ENCODE measurements at places on chromosomes 2 and 18.
A peak's percentile ranks its signal among the peaks of the same experiment; 100 is the strongest.

- no peak for DNase-seq
These were observed 479 bp downstream of the GPATCH11 start for GRCh38 chr2:37084797-37085196.

DNA sequence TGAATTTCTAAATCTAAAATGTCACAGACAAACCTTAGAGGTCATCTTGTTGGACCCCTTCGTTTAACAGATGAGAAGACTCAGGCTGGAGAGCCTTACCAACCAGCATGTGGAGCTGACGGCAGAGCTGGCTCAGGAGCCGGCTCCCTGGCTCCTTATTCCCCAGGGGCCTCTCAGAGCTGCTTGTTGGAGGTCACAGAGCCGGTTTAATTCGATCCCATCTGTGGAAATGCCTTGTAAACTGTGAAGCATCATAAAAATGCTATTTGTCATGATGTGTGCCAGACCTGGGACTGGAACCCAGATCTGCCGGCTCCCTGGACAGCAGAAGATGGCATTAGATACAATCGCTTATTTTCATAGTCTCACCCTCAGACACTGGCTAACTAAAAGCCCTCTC, 8.2 kb upstream of the CIB4 start:
- DNase-seq, result no peak

GRCh38 chr2:97966545-97967215, 29.1 kb downstream of the TMEM131 start:
- no peak for DNase-seq

DNA sequence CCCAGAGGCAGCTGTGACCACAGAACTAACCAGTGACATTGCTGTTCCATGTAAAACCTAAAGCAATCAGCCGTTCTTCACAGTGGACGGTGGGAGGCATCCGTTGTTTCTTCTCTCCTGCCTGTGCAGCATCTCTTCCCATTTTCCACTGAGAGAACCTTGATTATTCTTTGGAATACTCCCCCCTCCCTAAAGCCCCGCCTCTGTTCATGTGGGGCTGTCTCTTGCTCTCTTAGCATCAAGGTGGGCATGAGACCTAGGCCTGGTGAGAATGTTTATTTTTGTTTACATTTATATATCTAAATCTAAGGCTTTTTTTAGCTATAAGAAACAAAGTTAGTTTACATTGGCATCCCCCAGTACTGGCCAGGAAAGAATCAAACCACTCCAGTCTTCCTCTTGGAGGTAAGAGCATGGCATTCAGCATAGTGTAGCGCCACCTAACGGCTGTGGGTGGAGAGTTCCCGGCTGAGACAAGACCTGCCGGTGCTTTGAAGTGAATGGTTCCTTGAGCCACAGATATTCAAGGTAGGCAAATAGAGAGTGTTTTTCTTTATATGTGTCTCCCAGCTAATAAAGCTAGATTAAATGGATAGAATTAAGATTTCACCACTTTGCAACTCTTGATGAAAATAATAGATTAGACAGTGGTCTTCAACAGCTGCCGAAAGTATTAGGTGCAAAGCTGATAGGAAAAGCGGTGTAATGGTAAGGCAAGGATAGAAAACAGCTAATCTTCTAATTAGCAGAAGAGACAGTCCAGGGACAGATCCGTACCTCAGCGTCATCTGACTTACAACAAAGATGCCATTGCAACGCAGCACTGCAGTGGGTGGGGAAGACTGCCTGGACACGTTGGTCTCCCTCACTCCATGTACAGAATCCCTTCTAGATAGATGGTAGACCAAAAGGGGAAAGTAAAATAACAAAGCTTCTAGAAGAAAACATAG, 219.6 kb upstream of the RAB12 start:
- peak; percentile 79 for DNase-seq

GRCh38 chr2:239762106-239762505, 263.0 kb downstream of the NDUFA10 start:
- DNase-seq, result no peak

- no peak for DNase-seq
These were observed 705.4 kb downstream of the METTL4 start for GRCh38 chr18:1865869-1866268.

- DNase-seq, result no peak
These were observed 134.4 kb downstream of the TGIF1 start for GRCh38 chr18:3584266-3584861.

GRCh38 chr18:65592435-65592834, 158.4 kb upstream of the CDH7 start:
- no peak for DNase-seq

DNA sequence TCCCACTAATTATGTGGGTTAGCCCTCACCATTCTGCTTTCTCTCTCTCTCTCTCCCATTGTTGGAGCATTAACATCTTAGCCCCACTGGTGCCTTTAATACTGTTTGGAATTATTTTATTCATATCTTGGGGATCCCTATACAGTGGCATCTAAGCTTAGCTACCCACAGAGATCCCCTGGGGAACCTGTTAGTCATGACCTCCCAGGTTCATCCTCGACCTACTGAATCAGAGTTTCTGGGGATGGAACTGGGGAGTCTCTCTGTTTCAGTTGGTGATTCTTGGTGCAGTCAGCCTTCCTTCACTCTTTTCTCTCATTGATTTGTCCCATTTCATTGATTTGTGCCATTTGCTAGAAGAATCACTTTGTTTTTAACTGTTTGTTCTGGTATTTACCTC, 137.3 kb downstream of the PLCL1 start:
- DNase-seq, result no peak

DNA sequence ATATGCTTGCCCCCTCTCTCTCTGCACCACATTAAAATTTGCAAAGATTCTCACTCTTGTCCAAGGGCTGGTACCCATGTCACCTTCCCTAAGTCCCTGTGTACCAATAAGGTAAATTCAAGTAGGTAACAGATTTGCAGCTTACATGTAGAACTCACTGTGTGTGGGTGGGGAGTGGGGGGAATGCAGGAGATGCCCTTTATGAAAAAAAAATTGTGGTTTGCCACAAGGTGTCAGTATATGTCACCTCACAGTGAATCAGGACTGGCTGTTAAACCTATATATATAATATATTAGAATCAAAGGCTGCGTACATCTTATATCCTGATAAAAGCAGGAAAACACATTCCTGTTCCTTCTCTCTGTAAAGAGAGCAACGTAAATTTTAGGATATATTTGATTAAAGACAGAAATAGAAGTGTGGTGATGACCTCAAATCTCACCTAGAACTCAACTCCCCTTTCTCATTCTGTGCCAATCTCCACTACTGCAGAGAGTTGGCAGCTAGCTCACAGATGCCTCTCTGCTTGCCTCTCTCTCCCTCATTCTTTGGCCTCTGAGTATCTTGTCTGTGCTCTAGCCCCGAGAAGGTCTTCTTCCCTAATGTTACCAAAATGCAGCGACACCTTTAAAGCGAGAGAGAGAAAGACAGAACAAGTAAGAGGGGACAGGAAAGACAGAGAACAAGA, 536 bp downstream of the XDH start:
- no peak for DNase-seq

GRCh38 chr2:23092831-23093230, 292.1 kb upstream of the KLHL29 start:
- peak; percentile 24 for DNase-seq

DNA sequence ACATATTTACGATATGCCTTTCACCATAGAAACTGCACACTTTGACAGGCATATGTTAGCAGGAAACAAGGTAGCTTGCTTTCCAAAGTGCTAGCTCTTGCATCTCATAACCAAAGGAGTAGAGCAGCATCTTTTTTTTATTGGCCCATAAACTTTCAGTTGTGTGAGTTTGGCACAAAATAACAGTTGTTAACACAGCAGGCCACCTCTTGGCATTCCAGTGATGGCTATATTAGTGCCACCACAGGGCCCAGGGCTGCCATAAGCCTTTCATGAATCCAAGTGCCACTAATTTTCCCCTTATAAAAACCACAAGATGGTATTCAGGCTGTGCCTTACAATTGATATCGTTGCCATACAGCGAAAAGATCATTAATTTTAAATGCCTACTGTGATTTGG, 40.3 kb upstream of the KLF7 start:
- no peak for DNase-seq

DNA sequence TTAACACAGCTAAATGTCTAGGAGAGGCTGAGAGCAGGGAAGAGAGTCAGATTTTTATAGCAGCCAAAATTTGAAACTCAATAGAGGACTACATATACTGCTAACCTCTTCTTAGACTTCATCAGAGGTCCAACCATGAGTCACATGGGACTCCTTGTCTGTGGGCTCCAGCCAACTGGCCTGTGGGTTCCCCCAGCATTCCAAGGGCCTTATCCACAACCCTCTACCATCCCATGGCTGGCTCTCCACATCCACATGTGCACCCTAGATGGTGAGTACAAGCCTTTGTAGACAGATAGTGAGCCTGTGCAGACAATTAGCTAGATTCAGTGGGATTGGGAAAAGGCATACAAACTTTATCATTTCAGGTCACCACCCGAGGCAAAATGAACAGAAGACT, 901.9 kb upstream of the ZEB2 start:
- DNase-seq, result no peak

GRCh38 chr2:230312638-230313037, 14.4 kb upstream of the SP140L start:
- DNase-seq, result no peak

DNA sequence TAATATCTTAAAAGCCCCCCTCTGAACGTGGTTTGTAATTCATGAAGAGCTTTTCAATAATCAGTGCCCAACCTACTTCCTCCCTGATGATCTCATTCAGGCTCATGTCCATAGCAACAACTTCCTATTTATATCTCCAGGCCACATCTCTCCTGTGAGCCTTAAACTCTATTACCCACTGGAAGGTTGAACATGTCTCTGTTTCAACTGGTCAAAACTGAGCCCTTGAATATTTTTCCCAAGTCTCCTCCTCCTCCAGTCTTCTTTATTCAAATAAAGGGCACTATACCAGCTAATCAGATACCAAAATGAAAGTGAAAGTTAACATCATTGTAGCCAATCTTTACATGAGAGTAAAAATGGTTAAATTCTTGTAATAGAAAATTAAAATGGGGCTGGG, 63.7 kb upstream of the ITGA4 start:
- DNase-seq, result no peak

DNA sequence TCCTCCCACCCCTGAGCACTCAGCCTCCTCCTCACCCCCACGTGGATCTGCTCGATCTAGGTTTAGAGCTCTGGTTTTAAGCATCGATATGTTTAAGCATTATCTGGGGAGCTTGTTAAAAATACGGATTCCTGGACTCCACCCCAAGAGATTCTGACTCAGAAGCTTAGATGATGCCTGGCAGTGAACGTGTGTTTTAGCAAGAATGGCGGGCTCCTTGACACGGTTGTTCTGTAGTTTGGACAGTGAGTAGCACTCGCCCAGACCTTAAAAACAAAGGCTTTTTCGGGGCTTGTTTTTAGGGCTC, 47.3 kb downstream of the LDLRAD4 start:
- no peak for DNase-seq

GRCh38 chr2:38125007-38125406, 49.1 kb upstream of the CYP1B1 start:
- DNase-seq, result no peak

DNA sequence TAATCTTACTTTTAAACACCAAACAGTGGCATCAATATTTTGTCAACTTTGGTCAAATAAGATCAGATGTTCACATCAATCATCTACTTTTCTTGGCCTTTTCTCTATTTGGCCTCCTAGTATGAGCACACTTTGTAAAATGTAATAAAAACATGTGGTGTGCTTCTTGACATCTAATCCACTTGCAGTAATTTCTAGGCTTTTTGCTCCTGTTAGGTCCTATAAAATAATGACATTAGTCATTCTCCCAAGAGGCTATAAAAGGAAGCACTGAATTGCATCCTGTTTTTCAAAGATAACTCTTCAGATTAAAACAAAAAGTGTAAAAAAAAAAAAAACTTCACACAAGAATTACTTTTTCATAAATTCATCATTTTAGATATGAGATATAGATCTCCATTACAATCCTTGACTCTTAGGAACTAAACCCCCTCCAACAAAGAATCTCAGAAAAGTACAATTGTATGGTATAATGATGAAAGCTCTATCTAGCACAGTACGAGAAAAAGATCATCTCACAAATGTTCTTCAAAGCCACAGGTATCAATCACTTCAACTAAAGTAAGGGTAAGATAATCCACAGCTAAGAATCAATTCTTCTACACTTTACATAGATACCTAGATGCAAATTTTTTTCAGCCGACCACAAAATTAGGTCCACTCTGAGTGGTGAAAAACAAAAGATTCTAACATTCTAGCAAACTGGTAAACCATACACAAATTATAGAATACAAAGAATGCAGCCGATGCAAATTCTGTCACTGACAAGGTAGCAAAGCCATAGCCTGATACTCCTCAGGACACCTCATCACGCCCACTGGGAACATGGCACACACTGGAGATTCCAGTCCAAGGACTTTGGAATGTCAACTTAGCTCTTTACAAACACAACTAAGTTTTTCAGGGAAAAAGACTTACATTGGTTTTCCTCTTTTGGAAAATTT, 2.7 kb downstream of the BCL2 start:
- DNase-seq, result no peak

GRCh38 chr2:45330637-45331409, 280.2 kb downstream of the SRBD1 start:
- no peak for DNase-seq

DNA sequence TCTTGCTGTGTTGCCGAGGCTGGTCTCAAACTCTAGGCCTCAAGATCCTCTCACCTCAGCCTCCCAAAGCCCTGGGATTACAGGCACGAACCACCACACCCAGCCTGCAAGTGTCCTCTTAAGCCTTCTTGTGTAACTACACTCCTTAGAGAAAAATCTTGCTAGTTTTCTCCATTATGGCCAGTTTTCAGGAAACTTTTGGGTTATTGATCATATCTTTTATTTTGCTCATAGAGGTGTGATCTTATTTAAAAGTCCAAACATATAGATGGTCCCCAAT, 2.4 kb downstream of the SOCS6 start:
- no peak for DNase-seq

DNA sequence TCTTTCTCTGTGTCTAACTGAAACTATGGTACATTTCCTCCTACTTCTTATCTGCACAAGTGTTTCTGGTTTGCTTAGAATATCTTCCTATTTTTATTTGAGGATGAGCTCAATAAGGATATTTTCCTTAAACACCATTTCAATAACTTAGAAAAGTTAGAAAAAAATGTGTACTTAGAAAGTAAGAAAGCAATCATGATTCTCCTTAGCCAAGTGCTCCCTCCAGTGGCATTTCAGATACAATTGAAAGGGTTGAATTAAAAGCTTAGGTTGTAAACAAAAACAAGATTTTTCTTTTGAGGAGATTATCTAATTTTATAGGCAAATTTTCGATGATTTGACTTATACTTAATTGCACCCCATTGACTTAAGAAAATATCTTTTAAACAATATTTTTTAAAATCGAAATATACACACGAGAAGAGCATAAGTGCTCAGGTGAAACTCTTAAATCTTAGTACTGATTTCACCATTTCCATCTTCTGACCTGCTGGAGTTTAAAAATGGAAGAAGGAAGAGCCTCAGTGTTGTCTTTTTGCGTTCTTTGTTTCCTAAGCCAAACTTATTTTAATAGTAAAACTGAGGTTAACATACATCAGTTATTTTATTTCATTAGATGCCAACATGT, 26.9 kb downstream of the C18orf63 start:
- peak; percentile 20 for DNase-seq

DNA sequence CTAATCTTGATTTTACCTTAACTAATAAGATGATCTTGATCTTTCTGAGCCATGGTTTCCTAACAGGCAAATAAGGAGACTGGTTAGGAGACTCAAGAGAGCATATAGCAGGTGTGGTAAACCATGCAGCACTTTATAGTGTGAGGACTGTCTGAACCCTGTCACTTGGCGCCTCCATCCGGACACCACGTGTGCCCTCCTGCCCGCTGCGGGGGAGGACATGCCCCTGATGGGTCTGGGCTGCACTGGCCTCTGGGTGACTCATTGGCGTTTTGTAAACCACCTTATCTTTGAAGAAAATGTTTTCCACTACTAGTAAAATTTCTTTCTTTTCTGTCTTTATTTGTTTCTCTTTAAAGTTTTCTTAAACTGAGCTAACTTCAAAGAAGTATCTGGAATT, 131.1 kb downstream of the FMNL2 start:
- DNase-seq, result no peak

Data from nephron progenitor cell (in vitro differentiated cells).